ENCODE measurements at places on chromosomes 1 and 21. TPM values are rescaled to one million over a fixed set of nuclear protein-coding genes. Genes with fewer than 3 reads are reported as not detected.

DNA sequence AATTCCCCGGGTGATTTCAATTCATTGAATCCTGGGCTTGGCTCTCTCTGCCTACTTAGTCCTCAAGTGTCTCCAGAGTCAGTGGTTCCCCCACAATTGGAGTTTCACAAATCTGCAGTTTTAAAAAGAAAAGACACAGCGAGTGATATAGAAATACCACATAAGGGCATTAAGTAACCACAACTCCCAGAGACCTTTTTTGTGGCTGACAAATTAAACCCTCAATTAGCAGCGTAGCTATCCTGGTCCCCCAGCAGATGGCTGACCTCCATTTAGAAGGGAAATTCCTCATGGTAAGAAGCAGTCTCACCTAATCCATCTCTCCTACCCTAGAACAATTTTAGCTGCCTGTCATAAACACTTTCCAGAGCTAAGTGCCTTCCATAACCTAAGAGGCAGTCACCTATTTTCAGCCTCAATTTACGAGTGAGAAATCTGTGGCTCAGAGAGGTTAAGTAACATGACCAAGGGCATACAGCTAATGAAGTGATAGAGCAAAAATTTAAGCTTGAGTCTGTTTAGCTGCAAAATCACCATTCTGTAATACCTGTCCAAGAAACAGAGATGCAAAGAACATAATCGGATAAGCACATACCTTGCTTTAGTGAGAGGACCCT lies 56.0 kb upstream of the NBPF3 start:
- DNase-seq: no peak

Gene SLC37A1
- total RNA-seq: 11.1 TPM

GRCh38 chr1:22652881-22653316 lies at the start of gene C1QB:
TSS of gene C1QB (plus strand) at chr1:22653236. CDS start at chr1:22659463, 6,227 bp downstream.
- no peak for DNase-seq

GRCh38 chr21:20649231-20649630 lies 349.0 kb upstream of the NCAM2 start:
- no peak for DNase-seq

GRCh38 chr1:86137436-86137835 lies 19.1 kb downstream of the COL24A1 start:
- no peak for DNase-seq

GRCh38 chr1:199948587-199949280 lies 78.8 kb upstream of the NR5A2 start:
- DNase-seq: no peak

DNA sequence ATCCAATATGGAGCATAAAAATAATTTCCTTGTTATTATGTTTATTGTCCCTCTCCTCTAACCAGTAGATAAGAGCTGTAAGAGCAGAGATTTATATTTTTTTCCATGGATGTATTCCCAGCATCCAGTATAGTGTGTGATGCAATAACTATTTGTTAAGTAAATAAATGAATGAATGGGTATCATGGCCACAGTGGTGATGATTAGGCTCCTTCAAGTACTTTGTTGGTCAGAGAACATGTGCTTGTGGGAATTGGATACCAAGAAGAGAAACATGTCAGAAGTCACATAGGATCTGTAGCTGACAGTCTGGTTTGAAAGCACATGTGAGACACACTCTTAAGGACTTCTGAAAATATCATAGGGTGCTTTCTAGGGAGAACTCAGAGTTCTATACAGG lies 588.5 kb downstream of the AGBL4 start:
- no peak for DNase-seq

Gene MAN1C1
- 20.2 TPM for total RNA-seq

DNA sequence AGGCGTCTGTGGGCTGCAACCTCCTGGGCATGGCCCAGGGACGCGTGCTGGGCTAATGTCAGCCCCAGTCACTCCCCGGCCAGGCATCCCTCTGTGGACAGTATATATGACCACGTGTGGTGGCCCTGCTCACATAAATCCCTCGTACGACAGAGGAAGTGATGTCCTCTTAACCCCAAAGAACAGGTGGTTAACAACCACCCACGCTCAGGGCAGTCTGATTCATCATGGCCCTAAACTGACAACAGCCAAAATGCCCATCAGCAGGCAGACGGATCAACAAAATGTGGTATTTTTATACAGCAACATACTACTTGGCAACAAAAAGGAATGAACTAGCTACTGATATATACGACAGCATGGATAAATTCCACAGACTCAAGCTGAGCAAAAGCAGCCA lies 51.0 kb downstream of the ECE1 start:
- no peak for DNase-seq

Gene ACBD3
- total RNA-seq: 53.6 TPM

DNA sequence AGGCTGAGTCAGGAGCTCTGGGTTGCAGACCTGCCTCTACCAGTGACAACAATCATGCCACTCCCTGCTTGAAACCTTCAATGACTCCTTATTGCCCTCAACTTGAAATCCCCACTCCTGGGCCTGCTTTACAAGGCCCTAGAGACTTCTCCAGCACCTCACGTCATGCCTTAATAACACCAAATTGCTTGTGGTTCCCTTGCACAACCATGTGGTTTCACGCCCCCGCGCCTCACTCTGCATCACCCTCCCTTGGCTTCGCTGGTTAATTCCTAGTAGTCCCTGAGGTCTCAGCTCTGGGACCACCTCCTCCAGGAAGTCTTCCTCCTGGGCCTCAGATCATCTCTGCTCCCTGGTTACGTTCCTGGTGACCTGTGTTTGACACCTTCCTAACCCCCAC lies 33.0 kb downstream of the EPHA2 start:
- DNase-seq: no peak

DNA sequence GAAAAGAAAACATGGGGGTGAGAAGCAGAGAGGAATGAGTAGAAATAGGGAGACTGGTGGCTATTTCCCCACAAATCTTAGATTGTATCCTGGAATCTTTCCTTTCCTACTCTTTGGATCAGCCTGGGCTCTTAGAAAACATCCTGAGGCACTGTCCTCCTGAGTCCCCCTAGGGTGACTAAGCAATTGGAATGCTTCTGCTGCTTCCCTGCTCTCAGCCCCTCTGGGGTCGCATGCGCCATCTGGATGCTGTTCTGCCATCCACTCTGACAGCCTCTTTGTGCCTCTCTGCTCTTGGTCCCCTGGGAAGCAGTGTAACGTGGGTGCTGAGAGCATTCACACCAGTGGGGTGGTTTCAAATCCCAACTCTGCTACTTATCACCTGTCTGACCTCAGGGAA lies 443.0 kb downstream of the SIPA1L2 start:
- DNase-seq: peak; percentile 62

- peak; percentile 80 for DNase-seq
Observed at GRCh38 chr1:55468142-55468795, 253.1 kb upstream of the USP24 start.

GRCh38 chr1:11341901-11342552 lies 69.0 kb downstream of the UBIAD1 start:
- DNase-seq: no peak

Gene MMP23B
- 17.6 TPM for total RNA-seq

DNA sequence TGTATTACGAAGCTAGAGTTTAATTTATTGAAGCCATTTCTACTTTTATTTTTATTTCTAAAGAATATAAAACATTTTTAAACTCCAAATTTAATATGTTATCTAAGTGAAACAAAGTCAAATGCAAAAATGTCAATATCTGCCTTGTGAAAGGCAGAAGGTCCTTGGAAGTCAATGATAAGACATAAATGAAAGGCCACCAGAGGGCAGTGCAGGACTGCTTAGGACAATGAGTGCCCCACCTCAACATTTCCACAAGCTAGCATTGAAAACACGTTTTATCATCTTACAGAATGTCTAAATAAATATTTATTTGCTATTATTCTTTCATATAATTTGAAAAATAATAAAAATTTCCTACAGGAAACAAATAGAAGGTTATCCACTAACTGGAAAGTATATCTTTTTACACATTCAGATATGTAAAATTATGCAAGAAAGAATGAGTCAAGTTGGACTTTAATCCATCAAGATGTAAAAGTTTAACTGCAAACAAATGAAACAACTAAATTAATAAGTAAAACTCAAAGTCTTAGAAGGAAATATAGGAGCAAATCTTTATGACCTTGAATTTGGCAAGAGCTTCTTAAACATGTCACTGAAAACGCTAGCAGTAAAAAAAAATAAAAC lies 140.1 kb upstream of the FMN2 start:
- no peak for DNase-seq

Gene CHI3L1
- total RNA-seq: not detected

DNA sequence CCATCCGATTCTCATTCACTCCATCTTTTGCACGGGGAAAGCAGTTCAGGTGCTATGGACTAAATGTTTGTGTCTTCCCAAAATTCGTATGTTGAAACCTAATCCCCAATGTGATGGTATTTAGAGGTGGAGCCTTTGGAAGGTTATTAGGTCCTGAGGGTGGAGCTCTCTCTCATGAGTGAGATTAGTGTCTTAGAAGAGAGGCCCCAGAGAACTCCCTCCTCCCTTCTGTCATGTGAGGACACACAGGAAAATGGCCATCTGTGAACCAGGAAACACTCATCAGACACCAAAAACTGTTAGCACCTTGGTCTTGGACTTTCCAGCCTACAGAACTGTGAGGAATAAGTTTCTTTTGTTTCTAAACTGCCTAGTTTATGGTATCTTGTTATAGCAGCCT lies 15.8 kb upstream of the CCDC190 start:
- no peak for DNase-seq

DNA sequence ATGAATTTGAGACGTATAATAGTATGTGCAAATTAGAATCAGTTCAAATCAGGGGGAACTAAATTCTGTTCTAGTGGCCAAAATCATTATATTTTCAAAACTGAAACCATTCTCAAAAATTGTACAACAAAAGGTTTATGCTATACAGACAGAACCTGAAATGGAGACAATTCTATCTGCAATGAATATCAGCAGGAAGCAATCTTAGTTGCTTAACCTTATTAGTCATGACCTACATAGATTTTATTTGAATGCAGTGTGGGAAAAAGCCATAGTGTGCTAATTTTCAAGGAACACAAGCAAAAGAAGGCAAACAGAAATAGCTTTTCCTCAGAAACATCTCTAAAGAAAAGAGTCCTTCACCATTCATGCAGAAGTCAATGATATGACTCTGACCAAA lies 6.5 kb downstream of the AK5 start:
- no peak for DNase-seq

All from esophagus muscularis mucosa (tissue), 4 donors.